Right hindlimb (tissue), 1 donor: ENCODE measurements at places on chromosomes 12 and 14.

- DNase-seq, result no peak
Observed at GRCh38 chr12:2543801-2544200, 251.0 kb upstream of the FKBP4 start.

DNA sequence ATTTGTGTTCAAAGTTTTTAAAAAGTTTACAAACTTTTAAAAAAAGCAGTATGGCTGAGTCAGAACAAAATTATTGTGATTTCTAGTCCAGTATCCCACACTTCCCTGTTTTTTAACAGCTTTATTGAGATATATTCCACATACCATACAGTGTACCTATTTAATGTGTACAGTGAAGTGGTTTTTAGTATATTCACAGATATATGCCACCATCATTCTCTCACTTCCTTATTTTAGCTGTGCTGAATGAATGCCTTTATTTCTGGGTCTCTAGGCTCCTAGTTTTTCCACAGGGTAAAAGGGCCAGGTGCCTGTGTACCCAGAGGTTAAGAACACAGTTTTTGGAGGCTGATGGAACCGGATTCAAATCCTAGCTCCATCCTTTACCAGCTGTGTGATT lies 58.9 kb upstream of the SRSF5 start:
- DNase-seq, result no peak

GRCh38 chr14:62429683-62430082 lies 615.6 kb downstream of the KCNH5 start:
- no peak for DNase-seq

DNA sequence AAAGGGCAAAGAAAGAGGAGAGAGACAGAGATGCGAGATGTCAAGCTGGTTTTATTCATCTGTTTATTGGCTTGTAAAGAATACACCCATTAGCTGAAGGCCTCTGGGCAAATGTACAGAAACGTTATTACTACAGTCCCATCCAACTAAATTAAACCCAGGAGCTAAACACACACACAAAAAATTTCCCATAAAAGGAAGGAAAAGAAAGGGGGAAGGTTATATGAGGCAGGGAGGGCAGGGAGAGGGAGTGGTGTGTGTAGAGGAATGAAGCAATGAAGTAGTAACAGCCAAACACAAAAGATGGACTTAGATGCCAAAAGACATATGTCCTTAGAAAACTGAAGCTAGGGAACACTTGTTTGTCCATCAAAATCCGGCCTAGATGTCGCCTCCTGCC lies 3.1 kb upstream of the MFAP5 start:
- DNase-seq, result no peak

GRCh38 chr14:73759183-73759713 lies 45.1 kb upstream of the PNMA1 start:
- DNase-seq, result peak; percentile 89

DNA sequence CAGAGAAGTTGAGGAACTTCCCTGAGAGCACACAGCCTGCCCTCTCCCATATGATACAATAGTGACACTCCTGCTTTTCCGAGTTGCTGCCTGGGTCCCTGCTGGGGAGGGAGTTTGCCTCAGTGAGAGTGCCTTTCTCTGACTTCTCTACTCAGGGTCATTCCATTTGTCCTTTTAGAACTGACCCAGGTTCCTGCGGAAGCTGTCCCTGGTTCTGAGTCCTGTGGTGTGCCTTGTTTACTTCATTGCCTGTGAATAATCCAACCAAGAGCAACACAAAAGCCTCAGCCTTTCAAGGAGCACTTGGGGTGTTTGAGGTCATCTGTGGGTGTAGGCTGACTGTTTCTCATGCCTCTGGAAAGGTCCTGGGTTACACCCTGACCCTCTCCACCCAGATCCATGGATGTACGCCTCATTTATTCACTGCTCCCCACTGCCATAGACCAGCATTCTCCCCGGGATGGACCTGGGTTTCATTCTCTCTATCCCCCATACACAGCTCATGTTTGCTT lies 13.6 kb downstream of the SERPINA1 start:
- no peak for DNase-seq

- no peak for DNase-seq
Observed at GRCh38 chr12:109981311-109981710, 14.9 kb downstream of the GIT2 start.

DNA sequence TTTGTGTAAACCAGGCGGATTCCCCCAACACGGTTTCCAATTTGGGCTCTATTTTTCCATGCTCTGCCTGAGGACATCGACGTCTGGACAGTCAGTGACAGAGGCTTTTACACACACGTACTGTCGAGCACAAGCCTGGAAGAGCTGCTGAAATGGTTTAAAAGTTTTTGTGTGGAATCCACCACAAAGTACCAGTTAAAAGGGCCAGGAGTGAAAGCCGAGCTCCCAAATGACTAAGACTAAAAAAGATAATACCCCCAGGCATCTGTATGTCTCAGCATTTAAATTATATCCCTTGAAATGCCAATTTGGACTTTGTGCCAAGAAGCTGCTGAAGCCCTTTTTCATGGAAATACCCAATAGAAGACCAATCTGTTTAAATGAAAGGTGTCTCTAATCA lies 173.2 kb downstream of the EGLN3 start:
- DNase-seq, result no peak
